ENCODE measurements at places on chromosomes 12 and 14.
A peak's percentile ranks its signal among the peaks of the same experiment; 100 is the strongest.

GRCh38 chr12:117188961-117189724 is 1.1 kb downstream of the FBXO21 start:
- DNase-seq, result peak; percentile 62

- no peak for DNase-seq
These were observed 312.8 kb upstream of the SLC16A7 start for GRCh38 chr12:59282999-59283398.

- no peak for DNase-seq
These were observed 46.8 kb downstream of the KCNC2 start for GRCh38 chr12:75162845-75163244.

DNA sequence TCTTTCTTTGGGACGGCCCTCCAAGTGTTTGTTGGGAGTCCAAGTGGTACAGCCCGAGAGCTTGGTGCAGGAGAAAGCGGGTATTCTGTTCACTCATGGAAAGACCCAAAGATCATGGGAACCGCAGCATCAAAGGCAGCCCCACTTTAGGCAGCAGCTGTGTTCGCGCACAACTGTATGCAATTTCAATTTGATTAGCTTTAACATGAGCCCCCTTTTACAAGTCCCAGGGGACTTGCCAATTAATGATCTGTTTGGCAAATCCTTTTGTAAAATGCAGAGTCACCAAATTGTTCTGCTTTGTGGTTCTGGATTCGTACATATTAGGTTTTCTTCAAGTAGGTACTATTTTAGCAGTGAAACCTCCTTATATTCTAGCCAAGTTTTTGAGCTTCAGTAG is 217.7 kb downstream of the AACS start:
- DNase-seq, result no peak

DNA sequence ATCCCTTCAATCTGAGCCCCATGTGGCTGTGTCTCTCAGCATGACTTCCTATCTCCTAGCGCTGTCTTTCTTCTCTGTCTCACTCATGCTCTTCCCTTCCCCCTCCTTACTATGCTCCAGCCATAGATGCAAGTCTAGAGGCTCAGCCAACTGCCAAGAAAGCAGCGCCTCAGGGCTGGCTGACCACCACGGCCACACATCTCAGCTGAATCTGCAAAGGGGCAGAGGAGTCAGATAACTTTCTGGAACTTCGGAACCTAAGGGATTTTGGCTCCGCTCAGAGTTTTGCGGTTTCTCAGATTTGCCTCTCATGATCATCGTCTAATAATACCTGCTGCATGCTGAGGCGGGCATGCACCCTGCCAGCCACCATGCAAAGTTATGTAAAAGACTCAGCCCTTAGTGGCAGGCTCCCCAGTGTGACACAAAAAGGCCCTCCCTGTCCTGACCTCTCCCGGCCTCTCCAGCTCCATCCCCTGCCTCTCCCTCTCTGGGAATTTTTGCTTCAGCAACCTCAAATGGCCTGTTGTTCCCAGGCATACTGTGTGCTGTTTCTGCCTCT is 5.0 kb upstream of the FGF6 start:
- DNase-seq, result no peak

GRCh38 chr12:109098183-109098604 is 797 bp downstream of the UNG start:
- peak; percentile 85 for DNase-seq

GRCh38 chr12:93429852-93430251 is 11.9 kb downstream of the UBE2N start:
- no peak for DNase-seq

DNA sequence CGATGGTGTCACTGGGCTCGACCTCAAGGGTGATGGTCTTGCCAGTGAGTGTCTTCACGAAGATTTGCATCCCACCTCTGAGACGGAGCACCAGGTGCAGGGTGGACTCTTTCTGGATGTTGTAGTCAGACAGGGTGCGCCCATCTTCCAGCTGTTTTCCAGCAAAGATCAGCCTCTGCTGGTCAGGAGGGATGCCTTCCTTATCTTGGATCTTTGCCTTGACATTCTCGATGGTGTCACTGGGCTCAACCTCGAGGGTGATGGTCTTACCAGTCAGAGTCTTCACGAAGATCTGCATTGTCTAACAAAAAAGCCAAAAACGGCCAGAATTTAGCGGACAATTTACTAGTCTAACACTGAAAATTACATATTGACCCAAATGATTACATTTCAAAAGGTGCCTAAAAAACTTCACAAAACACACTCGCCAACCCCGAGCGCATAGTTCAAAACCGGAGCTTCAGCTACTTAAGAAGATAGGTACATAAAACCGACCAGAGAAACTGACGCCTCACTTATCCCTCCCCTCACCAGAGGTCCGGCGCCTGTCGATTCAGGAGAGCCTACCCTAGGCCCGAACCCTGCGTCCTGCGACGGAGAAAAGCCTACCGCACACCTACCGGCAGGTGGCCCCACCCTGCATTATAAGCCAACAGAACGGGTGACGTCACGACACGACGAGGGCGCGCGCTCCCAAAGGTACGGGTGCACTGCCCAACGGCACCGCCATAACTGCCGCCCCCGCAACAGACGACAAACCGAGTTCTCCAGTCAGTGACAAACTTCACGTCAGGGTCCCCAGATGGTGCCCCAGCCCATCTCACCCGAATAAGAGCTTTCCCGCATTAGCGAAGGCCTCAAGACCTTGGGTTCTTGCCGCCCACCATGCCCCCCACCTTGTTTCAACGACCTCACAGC is 717 bp downstream of the UBC start:
- DNase-seq, result peak; percentile 87

GRCh38 chr12:57215668-57216013 is 953 bp upstream of the NXPH4 start:
- DNase-seq, result peak; percentile 32

DNA sequence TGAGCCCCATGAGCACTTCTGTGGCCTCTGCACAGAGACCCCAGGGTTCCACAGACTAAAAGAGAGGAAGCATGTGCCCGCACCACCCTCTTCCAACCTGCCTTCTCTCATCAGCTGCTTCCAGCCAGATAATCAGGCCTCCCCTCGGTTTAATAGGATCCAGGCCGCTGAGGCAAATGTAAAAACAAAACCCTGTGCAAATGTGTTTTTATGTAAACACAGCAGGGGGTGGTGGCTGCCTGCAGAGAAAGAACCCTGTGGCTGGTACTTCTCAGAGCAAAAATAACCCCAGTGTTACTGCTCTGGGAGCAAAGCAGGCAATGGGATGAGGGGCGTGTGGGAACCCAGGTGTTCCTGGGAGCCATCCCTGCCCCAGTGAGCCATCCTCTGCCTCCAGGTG is 46.2 kb downstream of the WSCD2 start:
- DNase-seq, result peak; percentile 8

- DNase-seq, result peak; percentile 86
These were observed 24.8 kb downstream of the EPYC start for GRCh38 chr12:90979951-90980350.

DNA sequence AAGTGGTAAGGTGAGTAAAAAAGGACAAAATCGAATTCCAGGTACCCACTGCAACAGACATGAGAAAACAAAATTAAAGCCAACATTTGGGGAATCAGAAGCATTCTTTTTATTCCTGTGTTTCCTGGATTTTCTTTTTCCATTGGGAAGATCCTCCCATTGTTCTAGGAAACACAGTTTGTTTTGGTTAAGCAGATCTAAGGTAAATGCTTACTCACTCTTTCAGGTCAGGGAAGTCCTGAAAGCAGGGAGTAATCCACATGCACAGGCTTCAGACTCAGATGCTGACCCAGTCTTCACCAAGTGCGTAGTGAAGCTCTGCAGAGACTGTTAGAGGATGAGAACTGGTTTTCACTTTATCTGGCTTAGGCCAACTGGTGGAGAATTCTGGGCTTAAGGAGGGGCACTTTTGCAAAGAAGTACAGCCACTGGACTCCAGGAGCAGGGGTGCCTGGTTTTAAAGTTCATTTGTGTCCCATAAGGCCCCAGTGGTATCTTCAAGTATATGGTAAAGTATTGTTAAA is 57.7 kb downstream of the RPAP3 start:
- DNase-seq, result no peak

- no peak for DNase-seq
These were observed 510 bp upstream of the TTC8 start for GRCh38 chr14:88823968-88824313.

GRCh38 chr12:106135781-106136180 is 3.0 kb downstream of the NUAK1 start:
- DNase-seq, result no peak

- DNase-seq, result peak; percentile 5
These were observed 45.1 kb upstream of the CHGA start for GRCh38 chr14:92877757-92878431.

DNA sequence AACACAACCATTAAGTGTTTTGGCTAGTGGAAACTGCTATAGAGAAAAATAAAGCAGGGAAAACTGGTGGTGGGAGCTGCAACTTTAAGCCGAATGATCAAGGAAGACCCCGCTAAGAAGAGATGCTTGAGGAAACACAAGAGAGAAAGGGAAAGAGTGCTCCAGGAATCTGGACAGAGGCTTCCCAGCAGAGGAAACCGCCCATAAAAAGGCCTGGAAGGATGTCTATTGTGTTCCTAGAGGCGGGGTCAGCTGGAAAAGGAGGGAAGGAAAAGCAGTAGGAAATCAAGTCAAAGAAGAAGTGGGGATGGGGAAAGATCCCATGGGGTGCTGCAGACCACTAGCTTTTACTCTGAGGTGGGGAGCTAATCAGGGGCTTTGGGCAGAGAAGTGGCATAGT is 12.4 kb downstream of the SLC2A13 start:
- DNase-seq, result no peak

- peak; percentile 62 for DNase-seq
These were observed 27.4 kb upstream of the METAP2 start for GRCh38 chr12:95446506-95446900.

- no peak for DNase-seq
These were observed 204.4 kb downstream of the TMX1 start for GRCh38 chr14:51444353-51445000.

DNA sequence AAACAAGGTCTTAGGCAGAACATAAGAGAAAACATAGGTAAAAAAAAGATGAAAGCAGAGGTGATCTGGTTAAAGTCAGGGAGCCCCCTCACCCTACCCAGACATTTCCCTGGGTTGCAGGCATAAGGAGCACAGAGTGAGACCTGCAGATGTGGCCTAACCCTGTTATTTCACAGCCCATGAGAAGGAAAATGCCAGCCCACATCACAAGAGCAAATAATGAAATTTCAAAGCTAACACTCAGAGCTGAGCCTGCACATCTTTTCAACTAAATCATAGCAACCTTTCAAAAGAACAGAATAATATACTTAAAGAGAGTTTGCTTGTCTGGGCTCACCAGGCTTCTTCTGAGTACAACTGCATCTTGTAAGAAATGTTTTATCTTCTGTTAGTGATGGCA is 295.4 kb downstream of the RPAP3 start:
- DNase-seq, result no peak

DNA sequence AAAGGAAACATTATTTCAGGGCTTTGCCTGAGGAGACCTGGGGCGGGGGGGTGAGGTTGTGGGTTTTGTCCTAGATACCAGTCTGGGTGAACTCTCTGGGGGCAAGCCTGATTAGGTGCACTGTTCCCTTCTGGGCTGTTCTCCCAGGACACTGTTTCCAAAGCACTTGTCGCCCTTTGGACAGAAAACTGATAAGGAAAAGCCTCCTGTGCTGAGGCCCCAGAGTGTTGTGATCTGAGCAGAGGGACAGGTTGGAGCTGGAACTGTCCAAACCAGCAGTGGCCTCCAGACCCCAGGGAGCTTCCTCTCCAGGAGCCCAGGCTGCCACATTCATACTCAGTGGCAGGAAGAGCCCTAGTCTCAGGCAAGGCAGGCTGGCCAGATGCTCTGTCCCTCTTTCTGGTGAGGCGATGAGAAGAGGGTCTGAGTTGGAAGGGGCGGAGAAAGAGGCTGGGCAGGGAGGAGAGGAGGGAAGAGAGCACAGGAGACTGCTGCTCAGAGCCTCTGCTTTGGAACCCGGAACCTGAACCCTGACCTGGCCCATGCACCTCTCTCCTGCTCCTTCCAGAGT is 1.9 kb downstream of the GALNT16 start:
- DNase-seq, result peak; percentile 22

GRCh38 chr12:58695263-58695662 is 225.0 kb downstream of the LRIG3 start:
- DNase-seq, result no peak

DNA sequence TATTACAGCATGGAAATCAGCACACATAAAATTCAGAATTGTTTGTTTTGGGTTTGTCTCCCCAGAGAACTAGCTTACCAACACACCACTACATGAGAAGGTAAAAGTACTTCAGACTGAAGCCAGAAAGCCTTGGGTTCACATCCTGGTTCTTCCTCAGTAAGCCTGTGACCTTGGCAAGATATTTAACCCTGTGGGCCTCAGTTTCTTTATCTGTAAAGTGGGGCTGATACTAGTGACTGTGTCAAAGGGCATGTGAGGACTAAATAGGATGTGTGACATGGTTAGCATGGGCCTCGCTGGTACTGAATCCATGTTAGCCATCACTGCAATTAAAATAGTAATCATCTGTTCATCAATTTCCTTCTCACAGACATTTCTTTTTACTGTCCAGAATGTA is 366.1 kb downstream of the MED13L start:
- DNase-seq, result no peak

- DNase-seq, result no peak
These were observed 164.1 kb upstream of the PELI2 start for GRCh38 chr14:55954108-55954507.

- no peak for DNase-seq
These were observed 25.9 kb upstream of the PAPLN start for GRCh38 chr14:73211251-73212040.

DNA sequence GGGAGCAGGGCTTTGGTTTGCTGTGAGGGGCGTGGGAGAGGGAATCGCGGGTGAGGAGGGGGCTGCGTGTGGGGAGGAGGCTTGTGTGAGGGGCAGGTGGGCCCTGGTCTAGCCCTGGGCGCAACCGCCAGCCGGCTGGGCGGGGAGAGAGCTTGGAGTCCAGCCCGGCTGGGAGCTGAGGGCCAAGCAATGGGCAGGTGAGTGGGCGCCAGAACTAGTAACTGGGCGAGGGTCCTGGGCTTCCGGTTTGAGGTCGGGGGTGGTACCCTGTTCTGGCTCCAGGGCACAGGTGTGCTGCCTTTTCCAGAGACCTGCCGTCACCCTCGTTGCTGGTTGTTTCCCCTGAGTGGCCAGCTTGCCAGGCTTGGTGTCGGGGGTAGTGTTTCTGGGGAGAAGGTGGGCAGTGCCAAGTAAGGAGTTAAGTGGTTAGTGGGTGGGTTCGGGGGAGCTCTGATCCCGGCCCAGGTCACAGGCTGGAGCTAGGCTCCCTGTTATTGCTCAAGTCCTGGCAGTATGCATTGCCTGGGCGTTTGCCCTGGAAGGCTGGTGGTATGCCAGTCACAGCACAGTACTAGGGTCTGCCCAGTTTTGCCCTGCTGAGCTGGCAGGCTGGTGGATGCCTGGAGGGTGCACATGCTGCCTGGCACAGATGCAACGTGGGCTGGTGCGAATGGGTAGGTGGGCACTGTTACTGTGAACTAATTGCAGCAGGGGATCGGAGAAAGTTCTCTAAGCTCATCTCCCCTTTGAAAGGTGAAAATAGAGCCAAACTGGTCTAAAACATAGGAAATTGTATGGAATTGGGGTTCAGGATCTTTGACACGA is 683 bp downstream of the CIPC start:
- DNase-seq, result peak; percentile 30

- no peak for DNase-seq
These were observed 246.7 kb upstream of the FKBP4 start for GRCh38 chr12:2548081-2548480.
